Choroid plexus epithelial cell (primary cell): ENCODE measurements at places on chromosomes 7 and 10.

- no peak for DNase-seq
These were observed 90.9 kb upstream of the NRBF2 start for GRCh38 chr10:63042256-63042655.

DNA sequence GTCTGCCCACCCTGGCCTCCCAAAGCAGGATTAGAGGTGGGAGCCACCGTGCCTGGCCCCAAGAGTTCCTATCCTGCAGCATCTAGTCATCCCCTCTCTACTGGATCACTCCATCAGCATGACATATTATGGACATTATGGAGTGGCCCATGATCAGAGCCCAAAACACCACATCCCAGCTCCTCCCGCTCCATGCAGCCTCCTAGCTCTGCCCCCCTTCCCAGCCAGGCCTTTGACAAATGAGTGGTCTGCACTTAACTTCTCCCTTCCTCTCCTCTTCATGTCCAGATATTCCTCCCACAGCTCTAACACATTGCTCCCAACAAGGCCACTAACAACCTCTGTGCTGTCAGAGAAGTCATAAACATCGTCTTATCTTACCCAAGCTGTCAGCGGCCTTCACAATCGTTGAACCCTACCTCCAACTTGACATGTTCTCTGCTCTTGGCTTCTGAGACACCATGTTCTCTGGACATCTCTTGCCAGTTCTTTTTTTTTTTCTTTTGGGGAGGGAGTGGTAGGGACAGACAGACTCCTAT is 187.6 kb downstream of the NSUN6 start:
- no peak for DNase-seq

GRCh38 chr10:121540732-121541395 is 57.4 kb downstream of the FGFR2 start:
- DNase-seq = no peak

- no peak for DNase-seq
These were observed 51.0 kb upstream of the NPS start for GRCh38 chr10:127498087-127498486.

- no peak for DNase-seq
These were observed 101.1 kb downstream of the TNS3 start for GRCh38 chr7:47480576-47481538.

DNA sequence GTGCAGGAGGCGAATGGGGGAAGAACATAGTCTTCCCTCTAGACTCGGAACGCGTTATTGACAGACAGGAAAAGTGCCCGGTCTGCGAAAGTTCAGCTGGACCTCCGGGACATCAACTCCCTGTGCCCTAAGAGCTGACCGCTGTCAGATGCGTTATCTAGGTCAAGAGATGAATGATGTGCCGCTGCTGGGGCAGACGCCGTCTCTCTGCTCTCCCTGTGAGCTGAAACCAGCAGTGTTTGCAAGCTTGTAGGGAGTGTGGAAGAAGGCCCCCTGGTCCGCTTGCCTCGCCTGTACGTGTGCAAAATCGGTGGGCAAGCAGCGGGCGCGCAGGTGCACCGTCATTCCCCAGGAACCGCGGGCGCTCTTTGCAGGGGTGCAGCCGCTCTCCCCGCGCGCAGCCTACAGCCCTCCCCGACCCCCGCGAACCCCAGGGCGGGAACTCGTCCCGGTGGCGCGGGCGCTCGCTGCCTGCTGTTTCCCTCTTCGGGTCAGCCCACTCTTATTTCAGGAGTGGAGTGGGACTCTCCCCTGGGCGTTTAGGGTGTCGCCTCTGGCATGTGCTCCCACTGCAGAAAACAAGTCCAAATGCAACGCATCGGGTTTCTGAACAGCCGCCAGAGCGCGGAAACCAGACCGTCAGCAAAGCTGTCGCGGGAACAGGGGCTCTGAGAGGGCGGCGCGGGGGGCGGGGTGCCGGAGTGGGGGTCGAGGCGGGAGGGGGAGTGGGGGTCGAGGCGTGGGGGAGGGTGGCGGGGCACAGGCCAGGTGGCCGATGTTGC is 1.8 kb upstream of the PFKFB3 start:
- DNase-seq = peak; percentile 49

DNA sequence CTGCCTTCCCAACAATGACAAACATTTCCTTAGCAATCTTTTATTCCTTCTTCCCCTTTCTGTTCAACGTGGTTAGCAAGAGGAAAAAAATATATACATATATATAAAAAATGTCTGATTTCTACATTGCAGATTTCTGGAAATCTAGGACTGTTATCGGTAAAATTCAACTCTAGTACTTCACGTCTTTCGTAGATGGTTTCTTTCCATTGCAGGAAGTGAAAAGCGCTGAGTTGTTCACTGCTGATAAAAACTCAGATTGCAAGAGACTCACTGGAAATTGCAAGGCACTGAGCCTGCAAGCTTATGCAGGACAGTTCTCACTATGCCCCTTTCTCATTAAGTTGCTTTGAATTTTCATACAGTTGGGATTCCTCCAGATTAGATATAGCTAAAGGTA is 23.9 kb downstream of the KIN start:
- no peak for DNase-seq

- peak; percentile 33 for DNase-seq
These were observed 490 bp downstream of the KIN start for GRCh38 chr10:7787150-7787856.

DNA sequence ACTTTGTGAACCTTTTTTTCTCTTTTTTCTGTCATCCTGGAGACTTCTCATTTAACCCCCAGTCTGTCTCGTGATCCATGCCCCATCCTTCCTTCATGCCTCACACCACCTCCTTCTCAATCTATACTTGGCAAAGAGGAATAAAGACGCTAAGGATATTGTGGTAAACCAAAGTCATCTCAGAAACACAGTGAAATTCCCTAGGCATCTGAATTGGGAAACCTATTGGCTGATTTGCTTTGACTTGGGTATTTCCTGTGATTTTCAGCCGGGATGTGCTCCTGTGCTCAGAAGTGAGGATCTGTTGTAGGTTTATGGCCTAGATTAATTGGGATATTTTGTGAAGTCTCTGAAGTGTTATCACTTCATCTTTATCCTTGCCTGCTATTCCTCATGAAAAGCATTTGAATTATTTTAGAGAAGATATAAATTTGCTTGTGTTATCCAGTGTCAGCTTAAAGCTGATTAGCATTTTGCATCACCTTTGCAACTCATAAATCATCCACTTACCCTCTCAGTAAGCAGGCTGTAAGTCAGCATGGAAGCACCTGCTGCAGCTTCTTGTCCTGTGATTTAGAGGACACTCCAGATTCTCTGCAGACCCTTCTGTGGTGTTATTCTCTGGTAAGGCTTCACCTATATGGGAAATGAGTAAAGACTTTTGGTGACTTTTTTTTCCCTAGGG is 138.0 kb downstream of the AUTS2 start:
- DNase-seq = no peak

DNA sequence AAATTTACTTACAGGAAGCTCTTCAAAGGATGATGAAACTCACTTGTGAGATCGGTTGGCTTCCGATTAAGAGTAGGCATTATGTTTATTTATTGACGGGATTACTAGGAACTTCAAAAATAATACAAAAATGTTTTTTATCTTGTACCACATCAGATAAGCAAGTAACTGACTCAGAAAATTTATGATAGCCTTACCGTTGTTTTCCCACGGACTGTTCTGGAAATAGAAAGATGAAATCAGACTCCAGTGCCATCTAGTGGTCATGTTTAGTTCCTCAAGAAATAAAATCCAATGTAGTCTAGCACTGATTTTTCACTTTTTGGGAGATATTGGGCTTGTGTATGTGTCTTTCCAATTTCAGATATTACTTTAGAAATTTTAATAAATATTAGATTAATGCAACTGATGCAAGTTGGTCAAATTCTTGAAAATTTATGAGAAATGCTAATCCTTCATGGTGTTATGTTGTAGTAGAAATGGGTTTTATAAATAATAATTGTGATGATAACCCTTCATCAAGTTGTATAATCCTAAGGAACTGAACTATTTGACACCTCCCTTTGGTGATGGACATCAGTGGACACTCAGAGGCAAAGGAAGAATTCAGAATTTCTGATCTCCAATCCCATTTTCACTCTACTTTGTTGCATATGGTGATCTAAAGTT is 168.8 kb downstream of the TMEM26 start:
- peak; percentile 81 for DNase-seq

DNA sequence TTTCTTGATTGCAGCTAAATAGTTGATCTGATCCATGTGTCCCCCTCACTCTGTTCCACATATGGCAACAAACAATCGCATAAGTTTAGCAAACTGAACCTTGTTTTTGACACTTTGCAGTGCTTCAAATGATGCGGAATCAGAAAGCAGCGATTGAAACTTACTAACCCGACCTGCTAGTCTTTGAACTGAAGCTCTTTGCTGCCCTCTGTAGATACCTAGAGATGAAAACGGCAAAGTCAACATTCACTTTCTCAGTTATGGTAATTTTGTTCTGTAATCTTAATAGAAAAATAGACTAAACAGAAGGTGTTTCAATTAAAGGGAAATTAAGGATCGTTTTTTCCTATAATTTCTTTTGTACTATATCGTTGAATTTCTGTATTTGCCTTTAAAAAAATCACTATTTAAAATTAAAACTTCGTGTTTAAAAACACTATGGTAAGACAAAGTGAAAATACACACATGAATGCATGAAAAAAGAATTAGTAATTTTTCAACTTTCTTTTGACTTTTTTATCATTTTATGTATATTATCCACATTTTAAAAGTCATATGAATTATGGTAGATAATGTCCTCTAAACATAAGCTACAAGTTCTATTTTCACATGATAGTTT is 276.5 kb downstream of the MAGI2 start:
- peak; percentile 73 for DNase-seq

GRCh38 chr7:133230591-133231194 is 22.2 kb upstream of the EXOC4 start:
- DNase-seq = peak; percentile 79

DNA sequence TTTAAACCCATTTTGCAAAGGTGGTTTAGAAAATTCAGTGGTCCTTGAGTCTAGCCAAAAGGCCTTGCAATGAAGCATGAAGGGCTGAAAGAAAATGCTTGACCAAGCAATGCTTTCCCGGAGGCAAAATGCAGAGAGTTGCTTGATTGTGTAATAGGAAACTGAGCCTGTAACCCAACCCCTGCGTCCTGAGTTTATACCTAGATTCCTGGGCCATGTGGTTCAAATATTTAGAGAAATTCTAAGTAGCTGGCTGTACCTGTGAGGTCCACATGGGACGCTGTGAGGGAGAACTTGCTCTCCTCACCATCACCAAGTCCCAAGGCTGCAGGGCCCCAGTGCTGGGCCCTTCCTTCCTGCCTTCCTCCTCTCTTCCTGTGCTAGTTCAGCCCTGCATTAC is 45.7 kb downstream of the CXCL12 start:
- DNase-seq = peak; percentile 50

DNA sequence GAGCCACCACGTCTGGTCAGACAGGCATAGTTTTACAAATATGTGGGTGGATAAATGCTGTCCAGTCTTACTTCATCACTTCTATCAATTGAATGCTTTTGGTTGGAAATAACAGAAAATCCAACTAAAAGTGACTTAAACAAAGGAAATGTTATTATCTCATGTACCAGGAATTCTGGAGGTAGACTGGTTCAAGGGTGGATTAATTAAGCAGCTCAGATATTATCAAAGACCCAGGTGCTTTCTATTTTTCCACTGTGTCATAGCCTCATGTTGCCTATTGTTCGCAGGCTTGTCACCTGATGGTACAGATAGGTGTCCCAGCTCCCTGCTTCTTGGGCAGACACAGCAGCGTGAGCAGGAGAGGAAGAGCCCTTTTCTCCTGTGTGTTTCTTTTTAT is 156.1 kb upstream of the CTBP2 start:
- no peak for DNase-seq

GRCh38 chr7:55538538-55538937 is 33.8 kb downstream of the VOPP1 start:
- peak; percentile 95 for DNase-seq

- peak; percentile 13 for DNase-seq
These were observed 70.4 kb downstream of the TCF7L2 start for GRCh38 chr10:113020475-113020753.

GRCh38 chr10:79053081-79053434 is 15.7 kb upstream of the ZMIZ1 start:
- no peak for DNase-seq

- no peak for DNase-seq
These were observed 94.3 kb downstream of the USP6NL start for GRCh38 chr10:11517150-11517549.

DNA sequence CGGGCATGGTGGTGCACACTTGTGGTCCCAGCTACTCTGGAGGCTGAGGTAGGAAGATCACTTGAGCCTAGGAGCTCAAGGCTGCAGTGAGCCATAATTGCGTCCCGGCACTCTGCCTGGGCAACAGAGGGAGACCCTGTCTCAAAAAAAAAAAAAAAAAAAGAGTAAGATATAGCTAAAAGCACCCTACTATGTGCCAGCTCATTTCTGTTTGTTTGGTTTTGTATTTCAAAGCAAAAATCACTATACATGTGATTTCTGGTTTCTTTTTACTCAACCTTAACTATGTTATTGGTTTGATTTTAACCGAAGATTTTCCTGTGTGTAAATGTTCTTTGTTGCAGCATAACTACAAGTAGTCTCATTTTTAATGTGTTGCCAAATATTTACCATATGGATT is 66.5 kb upstream of the RSBN1L start:
- DNase-seq = no peak

GRCh38 chr7:4753598-4754432 is 21.6 kb upstream of the AP5Z1 start:
- DNase-seq = peak; percentile 65

- no peak for DNase-seq
These were observed 197.9 kb downstream of the MBL2 start for GRCh38 chr10:52574697-52575096.

- DNase-seq = no peak
These were observed 14.7 kb downstream of the CNPY1 start for GRCh38 chr7:155531681-155532080.

- no peak for DNase-seq
These were observed 373.1 kb downstream of the DPP6 start for GRCh38 chr7:154425271-154425670.

GRCh38 chr10:77392236-77392721 is 245.3 kb downstream of the KCNMA1 start:
- DNase-seq = peak; percentile 48

DNA sequence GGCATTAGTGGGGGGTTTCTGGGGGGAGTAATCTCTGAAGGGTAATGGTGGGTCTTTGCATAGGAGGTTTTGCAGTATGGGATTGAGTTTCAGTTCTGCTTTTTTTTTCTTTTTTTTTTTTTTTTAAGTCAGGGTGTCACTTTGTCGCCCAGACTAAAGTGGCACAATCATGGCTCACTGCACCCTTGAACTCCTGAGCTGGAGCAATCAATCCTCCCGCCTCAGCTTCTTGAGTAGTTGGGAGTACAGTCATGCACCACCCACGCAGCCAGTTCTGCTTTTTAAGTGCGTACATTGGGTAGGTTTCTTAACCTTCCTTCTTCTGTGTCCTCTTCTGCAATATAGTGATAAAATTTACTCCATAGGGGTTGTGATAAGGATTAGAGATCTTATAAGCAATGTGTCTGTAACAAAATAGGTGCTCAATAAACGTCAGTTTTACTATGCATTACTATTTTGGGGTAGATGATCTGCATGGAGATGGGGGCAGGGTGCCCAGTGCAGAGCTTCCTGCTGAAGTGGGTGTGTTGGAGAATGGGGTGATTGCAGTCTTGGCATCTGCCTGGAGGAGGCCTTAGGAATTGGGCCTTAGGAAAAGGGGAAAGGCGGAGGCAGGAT is 9.6 kb downstream of the KAZALD1 start:
- DNase-seq = peak; percentile 21
